Left renal cortex interstitium (tissue), 4 donors: ENCODE measurements at places on chromosomes 1 and 21.

GRCh38 chr1:3504151-3504821 is 49.8 kb downstream of the ARHGEF16 start:
- no peak for DNase-seq

GRCh38 chr1:25813734-25814471 is 5.9 kb upstream of the MTFR1L start:
- no peak for DNase-seq

GRCh38 chr1:43414634-43415223 is 25.0 kb downstream of the SZT2 start:
- DNase-seq, result peak; percentile 47

DNA sequence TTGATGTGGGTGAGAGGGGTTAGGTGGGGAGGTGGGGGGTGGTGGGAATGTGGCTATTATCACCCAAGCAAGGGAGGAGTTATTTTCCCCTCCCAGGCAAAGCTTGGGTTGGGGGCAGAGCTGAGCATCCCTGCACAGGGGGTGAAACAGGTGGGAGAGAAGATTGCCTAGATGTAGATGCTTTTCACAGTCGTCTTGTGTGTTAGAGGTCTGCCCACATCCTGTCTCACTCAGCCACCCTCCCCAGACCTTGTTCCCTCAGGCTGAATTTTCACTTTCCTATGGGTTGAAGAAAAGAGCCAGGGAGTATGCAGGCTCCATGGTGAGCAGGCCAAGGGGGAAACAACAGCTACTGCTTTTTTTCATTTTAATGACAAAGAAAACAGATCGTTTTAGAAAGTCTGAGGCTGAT is 223.5 kb downstream of the KIF26B start:
- no peak for DNase-seq

DNA sequence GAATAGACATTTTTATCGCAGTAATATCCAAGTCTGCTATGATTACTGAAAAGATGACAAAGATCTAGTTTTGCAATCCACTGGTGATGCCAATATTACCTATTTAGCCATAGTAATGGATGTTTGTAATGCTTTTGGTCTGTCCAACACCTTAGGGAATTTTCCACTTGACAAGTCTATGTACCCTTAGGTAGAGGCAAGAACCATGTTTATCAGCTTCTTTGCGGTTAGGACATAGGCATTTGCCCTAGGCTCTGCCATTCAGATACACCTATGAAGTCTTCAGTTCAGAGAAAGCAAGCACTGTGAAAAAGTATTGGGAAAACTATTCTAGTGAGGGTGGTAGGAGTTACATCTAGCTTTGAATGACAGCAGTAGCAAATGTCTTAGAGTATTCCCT is 40.2 kb upstream of the SLC35D1 start:
- no peak for DNase-seq

DNA sequence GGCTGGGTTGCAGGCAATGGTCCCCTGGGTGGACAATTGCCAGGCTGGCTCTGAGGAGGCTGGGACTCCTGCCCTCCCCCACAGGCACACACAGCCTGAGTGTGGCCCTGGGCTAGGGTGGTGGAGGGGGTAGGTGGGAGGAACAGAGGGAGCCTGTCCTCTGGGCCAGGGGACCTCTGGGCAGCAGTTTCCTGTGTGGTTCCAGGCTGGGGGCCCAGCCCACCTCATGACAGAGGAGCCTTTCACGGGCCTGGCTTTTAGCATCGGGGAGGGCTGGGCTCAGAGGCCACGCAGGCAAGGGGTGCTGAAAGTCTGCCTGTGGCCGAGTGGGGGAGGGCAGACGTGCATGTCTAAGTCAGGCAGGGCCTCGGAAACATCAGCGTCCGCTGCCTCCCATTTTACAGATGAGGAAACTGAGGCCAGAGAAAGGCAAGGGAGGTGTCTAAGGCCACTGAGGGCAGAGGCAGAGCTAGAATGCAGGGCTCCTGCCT is 7.0 kb downstream of the EXTL1 start:
- no peak for DNase-seq

DNA sequence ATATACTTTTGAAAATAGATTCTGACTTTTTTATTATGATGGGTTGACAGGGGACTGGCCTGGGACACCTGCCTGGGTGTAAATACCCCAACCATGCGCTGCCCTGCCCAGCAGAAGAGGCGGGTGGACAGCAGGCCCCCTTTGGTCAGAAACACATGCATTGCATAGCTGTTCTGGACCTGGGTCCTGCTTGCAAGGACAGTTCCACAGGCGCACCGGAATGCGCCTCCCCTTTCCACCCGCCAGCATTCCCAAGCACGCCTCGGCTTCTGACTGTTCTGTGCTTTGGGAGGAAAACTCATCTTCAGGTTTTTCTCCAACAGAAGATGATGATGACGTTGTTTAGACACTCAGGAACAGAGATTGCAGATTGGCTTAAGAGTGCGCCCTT is 428 bp upstream of the ZNF678 start:
- DNase-seq, result no peak

GRCh38 chr1:107593501-107594209 is 371.3 kb downstream of the VAV3 start:
- DNase-seq, result no peak

DNA sequence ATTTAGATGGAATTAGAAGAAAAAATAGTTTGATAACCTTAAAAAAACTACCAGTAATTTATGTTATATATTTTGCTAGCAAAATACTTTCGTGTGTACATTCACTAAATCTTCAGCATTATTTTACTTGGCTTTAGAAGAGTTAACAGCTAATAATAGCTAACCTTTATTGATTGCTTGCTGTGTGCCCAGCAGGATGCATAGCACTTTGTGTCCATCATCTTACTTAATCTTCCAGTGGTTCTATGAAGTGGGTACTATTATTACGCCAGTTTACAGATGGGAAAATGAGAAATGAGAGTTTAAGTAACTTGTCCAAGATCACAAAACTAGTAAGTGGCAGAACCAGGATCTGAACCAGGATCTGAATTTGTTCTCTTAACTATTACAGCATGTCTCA is 41.7 kb upstream of the GPR25 start:
- no peak for DNase-seq

- DNase-seq, result peak; percentile 48
These were observed 9.8 kb downstream of the SLC30A2 start for GRCh38 chr1:26035959-26036755.

DNA sequence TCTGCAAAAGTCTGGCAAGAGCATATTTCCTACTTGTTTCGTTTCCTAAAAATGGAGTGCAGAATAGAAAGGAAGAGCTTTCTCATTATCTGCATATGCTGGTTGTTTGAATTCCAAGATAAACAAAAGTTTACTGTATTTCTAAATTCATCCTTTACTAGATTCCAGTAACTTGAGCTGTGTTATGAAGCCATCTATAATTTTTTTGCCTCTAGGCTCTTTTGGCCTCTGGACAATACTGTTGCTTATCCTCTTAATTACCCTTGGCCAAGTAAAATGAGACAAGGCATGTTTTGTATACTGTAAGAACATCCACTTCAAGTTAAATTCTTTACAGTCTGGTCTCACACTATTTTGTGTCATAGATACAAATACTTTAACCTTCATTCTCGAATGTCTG is 45.6 kb upstream of the HFM1 start:
- no peak for DNase-seq

- DNase-seq, result no peak
These were observed 134.8 kb upstream of the DPT start for GRCh38 chr1:168863772-168864171.

- DNase-seq, result no peak
These were observed 66.0 kb upstream of the CLDN14 start for GRCh38 chr21:36545776-36546511.

- no peak for DNase-seq
These were observed 35.5 kb downstream of the ZBTB17 start for GRCh38 chr1:15940110-15941043.

DNA sequence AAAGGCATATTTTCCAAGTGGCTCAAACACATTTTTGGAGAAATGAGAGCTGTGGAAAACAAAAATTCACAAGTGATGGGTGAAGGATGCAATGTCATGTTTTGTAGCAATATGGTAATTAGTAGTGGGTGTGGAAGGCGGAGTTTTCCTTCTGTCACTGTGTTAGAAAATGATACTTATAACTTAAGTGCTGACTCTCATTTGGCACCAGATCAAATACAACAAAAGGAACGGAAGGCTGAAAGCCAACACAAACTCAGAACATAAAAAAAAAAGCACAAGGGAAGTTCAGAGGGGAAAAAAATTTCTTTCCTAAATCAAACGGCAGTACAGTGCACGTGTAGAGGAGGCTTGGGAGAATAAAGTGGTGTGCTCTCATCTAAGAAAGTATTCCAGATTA is at the start of gene TNFSF18:
Gene TNFSF18 (minus strand): TSS at position 77 of the 400 bp plus-strand sequence. CDS start 45 bp downstream, at position 32.
- DNase-seq, result peak; percentile 29

DNA sequence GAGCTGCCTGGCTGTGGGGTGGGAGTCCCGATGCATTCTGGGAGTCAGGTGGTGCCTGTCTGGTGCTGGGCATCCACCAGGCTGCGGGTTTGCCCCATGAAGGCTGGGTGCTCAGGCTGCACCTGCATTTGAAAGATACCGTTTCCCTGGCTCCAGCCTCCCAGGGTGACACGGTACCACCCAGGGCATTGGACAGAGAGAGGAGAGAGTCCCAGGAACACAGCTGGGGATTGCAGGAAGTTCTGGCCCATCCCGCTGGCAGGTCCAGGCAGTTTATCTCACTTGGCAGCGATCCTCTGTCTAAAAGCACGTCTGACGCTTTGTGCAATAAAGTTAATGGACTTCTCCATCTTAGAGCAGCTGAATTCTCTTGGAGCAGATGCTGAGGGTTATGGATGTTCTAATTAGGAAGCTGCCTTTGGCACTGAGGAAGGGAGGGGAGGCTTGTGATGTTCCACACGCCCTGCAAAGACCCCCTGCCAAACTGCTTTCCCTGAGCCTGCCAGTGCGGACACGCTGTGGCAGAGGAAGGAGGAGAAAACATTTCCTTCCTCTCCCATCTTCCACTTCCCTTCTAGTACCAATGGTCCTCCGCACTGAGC is 246.9 kb downstream of the GRIK3 start:
- no peak for DNase-seq

DNA sequence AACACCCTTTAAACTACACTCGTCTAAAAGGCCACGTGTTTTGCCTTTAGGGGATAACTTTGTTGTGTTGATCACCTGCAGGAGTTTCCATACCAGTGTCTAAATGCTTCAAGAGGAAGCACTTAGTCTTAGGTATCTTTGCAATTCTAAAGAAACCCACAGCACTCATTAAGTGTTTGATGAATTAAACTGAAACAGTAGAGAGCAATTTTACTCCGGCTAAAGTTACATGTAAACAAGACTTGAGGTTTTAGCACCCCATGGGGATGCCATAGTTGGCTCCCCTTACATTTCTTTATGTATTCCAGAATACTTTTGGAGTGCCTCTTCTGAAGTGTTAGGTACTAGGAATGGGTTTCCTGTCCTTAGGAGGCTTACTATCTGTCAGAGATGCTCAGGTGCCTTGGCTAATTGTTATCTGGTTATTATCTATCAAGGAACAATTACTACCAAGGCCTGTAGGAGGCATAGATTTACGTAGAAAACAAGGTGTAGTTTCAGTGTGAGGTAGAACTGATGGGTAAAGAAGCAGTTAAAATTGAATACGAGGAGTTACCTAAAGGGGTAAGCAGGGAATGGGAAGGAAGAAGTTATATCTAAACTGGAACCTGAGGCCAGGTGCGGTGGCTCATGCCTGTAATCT is 176.8 kb upstream of the SAMSN1 start:
- no peak for DNase-seq

- no peak for DNase-seq
These were observed 209.0 kb downstream of the DYRK1A start for GRCh38 chr21:37575580-37575979.

DNA sequence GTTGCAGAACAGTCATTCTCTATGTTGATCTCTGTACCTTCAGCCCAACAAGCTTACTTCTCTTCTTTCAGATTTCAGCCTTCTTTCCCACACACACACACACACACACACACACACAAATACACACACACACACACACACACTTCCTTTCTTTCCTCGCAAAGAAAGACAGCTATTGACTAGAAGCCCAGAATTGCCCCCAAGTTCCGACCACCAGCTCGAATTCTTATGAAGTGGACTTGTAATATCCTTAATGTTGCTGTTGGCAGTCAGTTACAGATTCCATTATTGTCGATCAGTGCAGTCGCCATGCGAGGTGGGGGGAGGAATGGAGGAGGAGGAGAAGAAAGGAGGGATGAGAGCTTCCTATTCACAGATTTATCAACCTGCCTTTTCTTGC is 125.5 kb downstream of the CLEC20A start:
- DNase-seq, result peak; percentile 18

DNA sequence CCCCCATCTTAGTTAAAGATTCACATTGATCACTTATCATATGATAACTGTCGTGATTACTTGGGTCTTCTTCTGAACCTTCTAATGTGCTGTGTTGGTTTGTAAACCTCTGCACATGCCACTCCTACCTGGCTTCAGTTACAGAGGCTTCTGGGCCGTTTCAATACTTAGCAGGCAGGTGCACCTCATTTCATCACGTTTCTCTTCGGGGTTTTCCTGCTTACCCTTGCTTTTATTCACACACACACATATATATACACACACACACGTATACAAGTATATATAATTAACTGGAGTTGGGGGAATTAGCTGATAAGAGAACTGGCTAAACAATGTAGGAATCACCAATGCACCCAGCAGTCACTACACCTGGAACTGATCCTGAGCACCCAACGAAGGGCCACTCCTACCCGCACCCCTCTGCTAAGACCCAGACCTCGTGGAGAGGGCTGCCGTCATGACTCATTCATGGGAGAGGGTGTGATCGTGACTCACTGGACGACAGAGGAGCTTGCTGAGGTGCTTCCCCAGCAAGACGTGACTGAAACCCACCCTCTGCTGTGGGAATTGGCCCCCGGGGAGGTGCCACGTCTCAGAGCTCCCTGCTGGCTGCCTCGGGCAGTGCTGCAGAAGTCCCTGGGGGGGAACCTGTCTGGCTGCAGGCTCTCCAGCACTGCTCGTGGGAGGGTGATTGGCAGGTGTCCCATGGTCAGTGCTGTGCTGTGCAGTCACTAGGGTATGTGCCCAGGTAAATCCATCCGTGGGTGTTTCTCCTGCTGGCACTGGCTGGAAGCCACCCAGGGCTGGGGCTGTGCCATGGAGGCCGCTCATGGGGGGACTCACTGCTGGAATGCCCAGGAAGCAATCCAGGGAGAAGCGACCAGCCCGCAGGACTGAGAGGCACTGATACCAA is 166.6 kb downstream of the DYRK1A start:
- no peak for DNase-seq

GRCh38 chr1:192974701-192975100 is 84.5 kb downstream of the UCHL5 start:
- DNase-seq, result no peak

GRCh38 chr21:43805275-43805800 is 16.0 kb downstream of the RRP1 start:
- no peak for DNase-seq

GRCh38 chr1:109105881-109106280 is 8.0 kb upstream of the ELAPOR1 start:
- DNase-seq, result no peak

GRCh38 chr1:23720256-23720995 is 22.8 kb upstream of the ELOA start:
- no peak for DNase-seq

DNA sequence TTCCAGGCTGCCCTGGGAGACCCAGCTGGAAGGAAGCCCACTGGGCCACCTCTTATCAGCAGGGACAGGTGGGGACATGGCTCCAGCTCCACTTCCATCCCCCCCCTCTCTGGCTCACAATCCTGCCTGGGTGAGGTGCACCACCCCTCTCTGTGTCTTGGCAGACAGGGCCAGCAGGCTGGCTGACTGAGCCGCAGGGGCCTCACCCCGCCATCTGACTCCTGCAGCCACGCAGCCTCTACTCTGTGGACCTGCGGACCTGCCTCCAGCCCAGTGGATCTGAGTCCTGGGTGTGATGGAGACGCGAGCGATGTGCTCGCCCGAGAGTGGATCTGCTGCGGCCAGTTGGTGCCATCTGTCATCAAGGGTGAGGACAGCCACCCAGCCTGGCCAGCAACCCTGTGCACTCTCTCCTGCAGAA is 30.1 kb downstream of the RCC2 start:
- no peak for DNase-seq
